NCI-H2029 (cell line): ENCODE measurements at places on chromosomes 2 and 18.
A peak's percentile ranks its signal among the peaks of the same experiment; 100 is the strongest.

- no peak for DNase-seq
Measured at GRCh38 chr2:15999596-16000469, 59.5 kb downstream of the MYCN start.

GRCh38 chr18:50879302-50880118 is 592 bp downstream of the ME2 start:
- no peak for DNase-seq

DNA sequence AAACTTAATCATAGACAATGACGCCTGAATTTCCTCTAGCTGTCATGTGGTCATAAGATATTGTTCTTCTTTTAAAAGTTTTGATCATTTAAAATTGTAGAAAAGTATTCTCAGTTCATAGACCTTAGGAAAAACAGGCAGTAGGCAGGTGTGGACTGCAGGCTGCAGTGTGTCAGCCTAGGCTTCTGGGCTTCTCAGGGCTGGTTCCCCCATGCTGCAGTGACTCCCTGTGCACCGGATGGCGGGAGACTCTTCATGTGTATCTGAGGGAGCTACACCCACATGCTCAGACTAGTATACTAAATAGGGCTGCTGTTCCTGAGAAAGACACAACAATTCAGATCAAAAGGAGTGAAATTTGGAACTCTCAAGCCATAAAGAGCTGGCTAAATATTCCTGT is 72.4 kb downstream of the PXDN start:
- no peak for DNase-seq

GRCh38 chr18:2471523-2471922 is 99.8 kb downstream of the METTL4 start:
- no peak for DNase-seq

- DNase-seq, result no peak
Measured at GRCh38 chr2:85698880-85699254, 4.7 kb downstream of the GNLY start.

DNA sequence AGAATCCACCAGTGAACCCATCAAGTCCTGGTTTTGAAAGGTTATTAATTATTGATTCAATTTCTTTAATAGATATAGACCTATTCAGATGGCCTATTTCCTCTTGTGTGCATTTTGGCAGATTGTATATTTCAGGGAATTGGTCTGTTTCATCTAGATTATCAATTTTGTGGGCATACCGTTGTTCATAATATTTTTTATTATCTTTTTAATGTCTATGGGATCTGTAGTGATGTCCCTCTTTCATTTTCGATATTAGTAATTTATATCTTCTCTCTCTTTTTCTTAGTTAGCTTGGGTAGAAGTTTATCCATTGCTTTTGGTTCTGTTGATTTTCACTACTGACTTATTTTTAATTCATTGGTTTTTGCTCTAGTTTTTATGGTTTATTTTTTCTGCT is 39.9 kb upstream of the TANC1 start:
- no peak for DNase-seq

- no peak for DNase-seq
Measured at GRCh38 chr18:13451213-13451540, 232.6 kb downstream of the LDLRAD4 start.

- DNase-seq, result no peak
Measured at GRCh38 chr2:62099050-62099449, 96.9 kb upstream of the B3GNT2 start.

GRCh38 chr2:38672445-38673391 is 6.8 kb downstream of the GALM start:
- DNase-seq, result no peak

DNA sequence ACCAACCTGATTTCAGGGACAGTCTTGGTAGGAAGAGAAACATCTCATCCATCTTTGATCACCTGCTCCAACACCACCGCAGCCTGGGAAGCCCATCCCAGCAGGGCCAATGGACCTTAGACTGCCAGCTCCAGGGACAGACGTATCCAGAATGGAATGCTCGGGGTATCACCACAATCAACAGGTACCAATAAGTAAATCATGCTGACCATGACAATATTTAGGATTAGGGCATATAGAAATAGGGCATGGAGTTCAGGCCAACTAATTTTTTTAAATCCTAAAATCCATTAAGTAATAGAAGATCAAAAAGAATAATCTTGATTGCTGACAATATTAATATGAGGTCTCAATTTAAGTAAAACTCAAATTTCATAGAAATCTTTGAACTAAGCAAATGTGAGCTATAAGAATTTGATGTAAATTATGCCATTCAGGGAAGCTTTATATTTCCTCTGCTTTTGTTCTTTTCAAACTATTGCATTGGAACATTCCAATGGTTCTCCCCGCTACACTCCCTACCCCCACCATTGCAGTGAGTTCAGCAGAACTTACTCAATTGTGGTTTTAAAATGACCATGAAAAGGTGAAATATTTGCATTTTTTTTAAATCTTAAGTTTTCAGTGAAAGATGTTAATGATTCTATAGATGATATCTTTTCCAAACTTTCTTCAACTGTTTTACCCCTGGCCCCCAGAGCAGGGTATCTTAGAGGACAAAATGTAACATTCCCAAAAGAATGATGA is 138.6 kb downstream of the DNER start:
- no peak for DNase-seq

- no peak for DNase-seq
Measured at GRCh38 chr2:105339414-105339813, 2.1 kb downstream of the C2orf49 start.

- peak; percentile 43 for DNase-seq
Measured at GRCh38 chr18:8615397-8616027, 6.3 kb downstream of the RAB12 start.

DNA sequence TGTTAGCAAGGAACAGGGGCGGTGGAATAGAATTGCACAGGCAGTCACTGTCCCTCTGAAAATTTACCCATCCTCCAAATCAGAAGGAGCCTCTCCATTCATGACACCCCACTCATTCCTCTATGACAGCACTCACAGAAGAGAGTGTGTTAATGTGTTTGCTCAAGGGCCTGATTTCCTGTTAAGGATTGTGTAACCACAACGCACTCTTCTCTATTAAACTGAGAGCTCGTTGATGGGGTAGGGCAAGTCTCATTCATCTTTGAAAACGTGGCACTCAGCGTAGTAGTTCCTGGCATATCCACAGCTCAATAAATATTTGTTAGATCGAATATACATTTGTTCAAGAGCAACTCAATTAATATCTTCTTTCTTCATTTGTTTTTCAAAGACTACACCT is 106.4 kb downstream of the VAPA start:
- peak; percentile 86 for DNase-seq

DNA sequence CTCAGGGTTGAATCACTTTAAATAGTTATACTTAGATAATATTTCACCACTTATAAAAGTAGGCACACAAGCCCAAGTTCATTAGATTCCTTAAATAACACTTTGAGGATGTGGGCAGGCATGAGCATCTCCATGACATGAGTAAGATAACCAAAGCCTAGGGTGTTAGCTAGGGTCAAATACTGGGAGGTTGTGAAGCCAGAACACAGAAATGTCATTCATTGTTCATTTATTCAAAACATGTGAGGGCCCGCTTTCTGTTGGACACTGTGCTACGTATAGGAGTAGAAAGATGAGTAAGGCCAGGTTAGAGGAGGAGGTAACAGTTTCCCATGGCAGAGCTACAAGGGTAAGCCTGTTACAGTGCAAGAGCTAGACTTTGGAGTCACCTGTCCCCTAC is 93.5 kb upstream of the NEDD4L start:
- DNase-seq, result no peak

GRCh38 chr18:37539236-37539635 is 26.4 kb downstream of the CELF4 start:
- no peak for DNase-seq

DNA sequence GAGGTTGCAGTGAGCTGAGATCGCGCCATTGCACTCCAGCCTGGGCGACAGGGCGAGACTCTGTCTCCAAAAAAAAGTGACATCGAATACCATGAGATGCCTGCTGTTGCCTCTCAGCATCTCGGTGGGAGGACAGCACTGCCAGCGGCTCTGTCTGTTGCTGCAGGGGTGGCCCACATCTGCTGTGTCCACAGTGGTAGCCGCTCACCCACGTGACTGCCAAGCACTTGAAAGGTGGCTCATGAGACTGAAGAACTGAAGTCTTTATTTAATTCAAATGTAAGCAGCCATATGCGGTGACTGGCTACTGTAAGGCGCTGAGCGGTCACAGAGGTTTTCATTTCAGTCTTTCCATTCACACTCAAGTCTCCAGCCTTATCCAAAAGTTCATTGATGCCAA is 25.8 kb downstream of the IMPA2 start:
- DNase-seq, result no peak

DNA sequence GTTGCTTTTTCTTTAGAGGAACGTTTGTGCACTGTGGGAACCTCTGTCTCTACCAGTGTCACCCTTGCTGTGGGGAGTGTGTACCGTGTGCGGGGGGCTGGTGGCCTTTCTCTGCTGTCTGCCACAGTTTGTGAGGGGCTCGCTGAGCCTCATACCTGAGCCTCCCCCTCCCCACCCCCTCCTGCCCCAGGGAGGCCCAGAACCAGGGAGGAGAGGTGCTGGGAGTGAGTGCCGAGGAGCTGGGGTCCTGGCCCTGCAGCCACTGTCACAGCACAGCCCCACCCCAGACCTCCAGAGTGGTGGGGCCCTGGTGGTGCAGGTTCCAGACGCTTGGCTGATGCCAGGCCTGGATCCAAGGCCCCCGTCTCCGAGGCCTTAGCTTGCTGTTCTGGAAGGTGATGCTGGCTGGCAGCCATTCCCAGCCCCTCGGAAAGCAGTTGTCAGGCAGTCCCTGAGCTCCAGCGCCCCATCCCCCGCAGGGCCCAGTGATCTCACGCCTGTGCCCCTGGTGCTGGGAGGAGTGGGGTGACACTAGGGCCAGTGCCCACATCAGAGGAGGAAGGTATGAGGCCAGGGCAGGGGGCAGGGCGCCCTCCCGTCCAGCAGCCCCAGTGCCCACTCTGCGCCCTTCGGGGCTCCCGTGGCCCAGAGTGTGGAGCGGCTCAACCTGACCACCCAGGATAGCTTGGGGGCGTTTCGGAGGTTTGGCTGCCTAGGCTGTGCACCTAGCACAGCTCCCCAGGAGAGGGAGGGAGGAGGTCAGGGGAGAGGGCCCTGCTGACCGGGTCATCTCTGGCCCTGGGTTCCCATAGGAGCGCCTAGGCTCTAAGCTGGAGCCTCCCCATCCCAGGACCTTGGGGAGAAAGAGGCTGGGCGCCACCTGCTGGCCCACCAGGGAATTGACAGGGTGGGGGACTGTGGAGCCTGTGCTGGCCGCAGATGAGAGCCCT is 53.0 kb upstream of the ALPP start:
- DNase-seq, result no peak

DNA sequence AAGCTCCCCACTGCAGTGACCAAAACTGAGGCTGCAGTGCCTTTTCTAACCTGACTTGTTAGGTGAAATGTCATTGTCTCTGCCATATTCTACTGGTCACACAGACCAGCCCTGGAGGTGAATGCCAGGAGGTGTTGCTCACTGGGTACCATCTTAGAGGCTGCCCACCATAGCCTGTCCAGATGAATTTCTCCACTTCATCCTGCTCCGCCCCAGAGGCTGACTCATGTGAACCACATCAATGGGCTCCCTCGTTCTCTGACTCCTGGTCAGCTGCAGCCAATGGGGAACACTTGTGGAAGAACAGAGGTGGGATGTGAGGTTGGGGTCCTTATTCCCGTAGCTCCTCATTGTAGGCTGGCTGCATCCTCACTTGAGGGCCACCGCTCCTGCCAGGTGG is 3.4 kb upstream of the NARS1 start:
- no peak for DNase-seq

DNA sequence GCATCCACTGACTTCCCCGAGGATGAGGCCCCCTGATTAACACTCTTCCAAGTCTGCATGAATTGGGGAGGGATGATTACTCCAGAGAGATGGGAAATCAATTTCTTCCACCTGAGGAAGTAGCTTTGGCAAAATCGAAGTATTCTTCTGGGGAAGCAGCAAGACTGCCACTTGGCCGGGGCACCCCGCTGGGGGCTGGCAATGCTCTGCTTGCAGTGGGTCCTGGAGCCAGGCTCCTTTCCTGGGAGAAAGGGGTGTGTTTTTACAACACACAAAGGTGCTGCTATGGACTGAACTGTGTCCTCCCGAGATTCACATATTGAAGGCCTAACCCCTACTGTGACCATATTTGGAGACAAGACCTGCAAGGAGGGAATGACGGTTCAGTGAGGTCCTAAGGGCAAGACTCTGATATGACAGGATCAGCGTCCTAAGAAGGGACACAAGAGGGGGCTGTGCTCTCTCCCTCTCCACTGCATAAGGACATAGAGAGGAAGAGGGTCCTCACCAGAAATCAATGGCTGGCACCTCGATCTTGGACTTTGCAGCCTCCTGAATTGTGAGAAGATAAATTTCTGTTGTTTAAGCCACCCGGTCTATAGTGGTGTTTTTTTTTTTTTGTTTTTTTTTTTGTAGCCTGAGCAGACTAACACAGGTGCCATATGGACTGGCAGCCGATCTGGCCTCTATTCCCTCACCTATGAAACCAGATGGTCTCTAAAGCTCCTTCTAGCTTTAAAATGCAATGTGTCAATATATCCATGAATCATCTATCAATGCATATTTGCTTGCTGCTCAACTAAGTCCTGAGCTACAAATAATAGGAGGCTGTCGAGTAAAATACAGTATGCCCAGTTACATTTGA is 3.6 kb upstream of the SMARCAL1 start:
- no peak for DNase-seq

- no peak for DNase-seq
Measured at GRCh38 chr2:233007270-233007669, 5.8 kb downstream of the NGEF start.

DNA sequence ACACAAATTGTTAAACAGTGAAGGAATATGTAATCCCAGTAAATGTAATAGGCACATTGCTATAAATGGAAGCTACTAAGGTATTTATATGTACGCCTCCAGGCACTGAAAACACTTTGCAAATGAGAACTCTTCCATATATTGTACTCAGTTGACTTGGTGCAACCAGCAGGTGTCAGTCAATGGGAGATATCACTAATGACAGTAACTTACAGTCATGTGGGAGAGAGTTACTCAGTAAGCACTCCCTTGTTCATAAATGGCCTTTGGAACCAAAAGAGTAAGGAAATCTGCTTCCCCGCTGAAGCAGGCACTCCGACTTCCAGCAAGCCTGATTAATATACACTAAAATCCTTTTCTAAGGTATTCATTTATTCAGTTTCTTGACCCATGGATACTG is 5.9 kb downstream of the MDH1 start:
- DNase-seq, result no peak
